Panc1 (cell line): ENCODE measurements at places on chromosomes 6 and 20. TPM values are rescaled to one million over a fixed set of nuclear protein-coding genes. Genes with fewer than 3 reads are reported as not detected.

The BMP6 gene
- 13.6 TPM for total RNA-seq

The PROKR2 gene
- total RNA-seq: not detected

The ZNF831 gene
- 0.03 TPM for total RNA-seq

The OR2J3 gene
- not detected for total RNA-seq

The HUS1B gene
- total RNA-seq: 0.74 TPM

The RAD21L1 gene
- total RNA-seq: 1.0 TPM

The MPIG6B gene
- not detected for total RNA-seq

The ENPP1 gene
- total RNA-seq: 6.8 TPM

The PRR3 gene
- 16.5 TPM for total RNA-seq

The GRIK2 gene
- 6.6 TPM for total RNA-seq

The CLPSL2 gene
- 0.57 TPM for total RNA-seq

The GTF2H4 gene
- 27.5 TPM for total RNA-seq

The EYS gene
- total RNA-seq: not detected

The CLVS2 gene
- total RNA-seq: 1.1 TPM

The PPP1R16B gene
- total RNA-seq: 0.92 TPM

The FOXC1 gene
- 6.7 TPM for total RNA-seq

The HMGCLL1 gene
- total RNA-seq: not detected

The ABHD16B gene
- not detected for total RNA-seq

The POU5F1 gene
- 1.1 TPM for total RNA-seq

The FAM83C gene
- not detected for total RNA-seq

The NPEPL1 gene
- 27.4 TPM for total RNA-seq

The SLC32A1 gene
- total RNA-seq: not detected
